ENCODE measurements at places on chromosomes 7 and 10.
A peak's percentile ranks its signal among the peaks of the same experiment; 100 is the strongest.

- no peak for DNase-seq
Observed at GRCh38 chr10:44995914-44996669, 4.6 kb upstream of the ZNF22 start.

GRCh38 chr7:157881048-157881771 is 544.4 kb downstream of the DNAJB6 start:
- no peak for DNase-seq

DNA sequence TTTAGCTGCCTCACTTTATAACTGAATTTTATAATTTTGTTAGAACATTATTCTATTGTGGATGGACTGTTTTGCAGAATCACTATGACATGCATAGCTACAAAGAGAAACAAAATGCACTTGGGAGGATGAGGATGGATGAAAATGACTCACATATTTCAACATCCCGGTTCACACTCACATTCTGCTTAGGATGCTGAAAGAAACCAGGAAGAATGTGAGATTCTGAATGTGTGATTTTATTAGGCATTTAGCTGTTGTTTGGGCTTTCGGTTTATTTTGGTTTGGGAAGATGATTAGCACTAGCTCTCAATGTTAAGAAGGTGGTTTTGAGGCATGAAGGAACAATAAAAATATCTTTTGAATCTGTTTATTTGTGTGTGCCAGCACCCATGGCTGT is 235.5 kb downstream of the SEMA3E start:
- no peak for DNase-seq

DNA sequence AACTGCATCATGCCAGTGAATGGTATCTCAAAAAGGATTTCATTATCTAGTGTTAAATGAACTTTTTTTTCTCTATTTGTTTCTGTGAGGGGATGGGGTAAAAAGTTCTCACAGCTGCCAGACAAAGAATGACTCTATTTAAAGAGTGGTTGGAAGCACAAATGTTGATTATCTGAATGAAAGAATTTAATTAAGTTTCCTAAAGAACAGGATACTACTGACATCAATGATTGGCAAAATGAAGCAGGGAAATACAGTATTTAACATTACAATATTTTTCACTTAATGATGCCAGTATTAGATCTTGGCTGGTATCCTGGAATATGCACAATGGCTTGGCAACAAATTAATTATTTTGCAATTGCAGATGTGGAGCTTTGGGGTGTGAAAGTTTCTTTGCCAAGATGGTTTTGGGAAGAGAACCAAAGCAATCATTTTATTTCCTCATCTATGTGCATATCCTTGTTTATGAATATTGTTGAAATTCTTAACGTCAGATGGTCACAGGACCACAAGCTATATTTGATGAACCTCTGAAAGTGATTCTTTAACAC is 336.8 kb downstream of the ARL4A start:
- DNase-seq: no peak

GRCh38 chr10:82668221-82668895 is 793.4 kb downstream of the NRG3 start:
- DNase-seq: no peak

DNA sequence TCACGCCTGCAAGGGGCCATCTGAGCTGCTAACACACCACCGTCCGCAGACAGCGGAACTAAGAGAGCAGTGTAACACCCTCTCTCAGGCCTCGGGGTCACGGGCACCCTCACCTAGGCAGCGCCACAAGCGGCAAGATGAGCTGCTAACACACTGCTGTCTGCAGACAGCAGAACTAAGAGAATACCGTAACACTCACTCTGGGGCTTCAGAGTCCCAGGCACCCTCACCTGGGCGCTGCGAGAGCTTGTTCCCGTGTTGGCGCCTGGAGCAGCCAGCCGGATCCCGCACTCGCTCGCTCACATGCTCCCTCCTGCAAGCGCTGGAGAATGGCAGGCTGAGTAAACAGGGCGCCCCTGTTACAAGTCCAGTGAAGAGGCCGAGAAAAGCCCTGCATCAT is 160.2 kb downstream of the SRPK2 start:
- no peak for DNase-seq

DNA sequence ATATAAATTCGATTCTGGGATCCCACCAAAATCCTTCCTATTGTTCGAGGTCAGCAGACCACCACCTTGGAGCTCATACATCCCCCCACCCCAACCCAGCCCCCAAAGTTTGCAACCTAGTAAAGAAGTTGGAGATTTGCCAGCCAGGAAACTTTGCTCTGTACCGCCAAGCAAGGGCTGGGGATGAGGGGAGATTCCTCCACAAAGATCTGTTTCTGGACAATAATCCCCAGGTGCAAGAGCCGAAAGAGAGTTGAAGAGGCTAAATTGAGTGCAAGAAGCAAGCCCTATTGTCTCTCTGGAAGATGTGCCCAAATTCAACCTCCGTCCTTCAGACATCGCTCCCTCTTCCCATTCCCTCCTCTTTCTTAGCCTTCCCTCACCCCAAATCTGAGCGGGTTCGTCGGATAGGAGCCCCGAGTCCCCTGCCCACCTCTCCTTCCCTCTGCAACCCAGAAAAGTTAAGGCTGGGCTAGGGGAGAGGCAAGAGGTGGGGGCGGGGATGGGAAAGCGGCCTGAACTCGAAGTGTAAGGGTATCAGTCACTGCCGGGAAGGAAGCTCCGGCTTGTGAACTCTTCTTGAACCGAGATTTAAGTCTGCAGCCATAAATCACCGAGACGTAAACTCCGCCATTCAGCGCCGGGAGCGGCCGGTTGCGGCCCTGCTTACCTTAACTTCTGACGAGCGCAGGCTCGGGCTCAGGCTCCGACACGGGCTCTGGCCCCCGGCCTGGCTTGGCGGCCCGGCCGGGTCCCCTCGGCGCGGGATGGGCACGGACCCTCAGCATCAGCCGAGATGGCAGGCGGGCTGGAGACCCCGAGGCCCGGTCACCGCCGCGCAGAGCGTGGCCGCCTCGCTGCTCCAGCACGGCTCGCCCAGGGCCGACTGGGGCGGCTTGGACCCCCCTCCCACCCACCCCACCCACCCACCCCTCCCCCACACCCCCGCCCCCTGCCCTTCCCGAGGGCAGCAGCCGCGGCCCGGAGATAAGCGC is 10.8 kb upstream of the HOXA2 start:
- DNase-seq: no peak

- DNase-seq: no peak
Observed at GRCh38 chr7:610141-610530, 90.5 kb upstream of the PDGFA start.

DNA sequence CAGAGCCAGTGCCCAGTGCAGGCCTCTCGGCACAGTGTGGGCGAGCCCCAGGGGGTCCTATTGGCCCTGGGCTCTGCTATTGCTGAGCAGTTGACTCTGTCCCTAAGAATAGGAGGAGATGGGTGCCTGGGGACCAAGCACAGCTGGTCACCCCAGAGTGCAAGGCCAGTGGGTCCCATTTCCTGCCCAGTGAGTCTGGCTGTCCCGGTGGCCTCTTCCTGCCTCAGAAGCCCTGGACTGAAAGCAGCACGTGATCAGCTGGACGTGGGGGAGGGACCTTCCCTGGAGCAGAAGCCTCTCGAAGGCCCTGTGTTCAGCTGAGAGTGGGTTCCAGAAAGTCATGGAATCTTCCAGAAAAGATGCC is 42.0 kb downstream of the PWWP2B start:
- no peak for DNase-seq

GRCh38 chr10:85642421-85643170 is 724.0 kb downstream of the GRID1 start:
- DNase-seq: no peak

- DNase-seq: peak; percentile 44
Observed at GRCh38 chr10:101297901-101298486, 56.0 kb upstream of the BTRC start.

- DNase-seq: no peak
Observed at GRCh38 chr7:184294-185264, 7.8 kb upstream of the FAM20C start.

GRCh38 chr7:38607466-38607865 is 23.7 kb downstream of the AMPH start:
- DNase-seq: no peak
